Stimulated activated CD4-positive, alpha-beta T cell treated with anti-CD3 and anti-CD28 coated beads, Interleukin-4, amount 100 ng/mL, for 48 hours (primary cell): ENCODE measurements at places on chromosomes 13 and 19.

DNA sequence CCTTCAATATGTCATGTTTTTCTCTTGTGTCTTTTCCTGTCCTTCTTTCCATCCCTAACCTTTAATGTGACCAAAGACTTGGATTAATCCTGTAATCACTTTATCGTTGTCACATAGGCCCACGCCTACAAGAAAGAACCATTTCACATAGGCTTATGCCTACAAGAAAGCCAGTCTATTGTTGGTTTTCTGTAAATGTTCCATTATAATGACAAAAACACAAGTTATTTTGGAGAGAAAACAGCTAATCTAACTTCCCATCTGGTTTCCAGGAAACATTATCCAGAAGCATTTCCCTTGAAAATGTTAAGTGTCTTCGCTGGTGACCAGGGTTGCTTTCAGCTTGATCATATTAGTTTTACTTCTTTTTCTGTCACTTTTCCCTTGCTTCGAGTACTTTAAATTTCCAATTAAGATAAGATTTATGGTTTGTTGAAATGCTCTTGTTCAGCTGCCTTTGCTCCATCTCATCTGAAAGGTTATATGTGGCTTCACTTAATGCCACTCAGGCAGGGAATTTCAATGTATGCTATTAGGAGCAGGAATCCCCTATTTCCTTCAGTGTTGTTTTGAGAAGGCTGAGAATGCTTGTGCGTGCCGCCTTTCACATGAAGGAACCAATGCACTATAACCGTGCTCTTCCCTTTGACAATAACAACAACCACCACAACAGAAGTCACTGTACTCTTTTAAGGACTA is 708.2 kb downstream of the EFNB2 start:
- DNase-seq = no peak

DNA sequence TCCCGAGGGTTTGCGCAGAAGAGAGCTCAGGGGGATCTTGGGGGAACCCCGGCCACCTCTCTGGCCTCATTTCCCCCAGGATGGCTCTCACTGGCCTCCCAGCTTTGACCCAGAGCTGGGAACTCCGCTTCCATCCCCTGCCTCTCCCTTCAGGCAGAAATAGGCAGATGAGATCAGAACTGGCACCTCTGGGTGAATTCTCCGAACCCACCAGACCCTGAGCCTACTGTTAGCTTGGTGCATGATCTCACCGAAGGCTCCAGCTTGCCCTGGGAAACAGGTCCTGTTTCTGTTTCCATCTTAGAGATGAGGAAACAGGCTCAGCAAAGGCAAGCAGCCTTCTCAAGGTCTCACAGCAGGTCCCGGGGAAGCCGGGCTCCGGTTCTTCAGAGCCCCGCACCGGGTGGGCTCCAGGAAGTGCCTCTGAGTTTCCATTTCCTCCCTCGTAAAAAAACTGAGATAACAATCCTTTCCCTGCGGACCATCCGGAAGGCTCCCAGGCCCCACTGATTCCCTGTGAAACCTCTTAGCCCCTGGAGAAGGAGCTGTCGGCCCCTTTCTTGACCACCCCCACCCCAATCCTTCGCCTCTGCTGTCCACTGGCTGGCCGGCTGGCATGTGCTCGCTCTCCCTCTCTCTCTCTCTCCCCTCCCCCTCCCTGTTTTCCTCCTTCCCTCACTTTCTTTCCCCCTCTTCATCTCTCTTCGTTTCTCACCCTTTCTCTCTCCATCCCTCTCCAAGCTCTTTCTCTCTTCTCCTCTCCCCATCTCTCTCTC is 2.1 kb downstream of the NECTIN2 start:
- DNase-seq = no peak

GRCh38 chr19:46213156-46213555 is 16.4 kb upstream of the IGFL1 start:
- DNase-seq = no peak

- no peak for DNase-seq
These were observed 15.2 kb downstream of the FAM124A start for GRCh38 chr13:51237386-51237785.

- no peak for DNase-seq
These were observed 55.6 kb downstream of the GJA3 start for GRCh38 chr13:20105161-20105689.

DNA sequence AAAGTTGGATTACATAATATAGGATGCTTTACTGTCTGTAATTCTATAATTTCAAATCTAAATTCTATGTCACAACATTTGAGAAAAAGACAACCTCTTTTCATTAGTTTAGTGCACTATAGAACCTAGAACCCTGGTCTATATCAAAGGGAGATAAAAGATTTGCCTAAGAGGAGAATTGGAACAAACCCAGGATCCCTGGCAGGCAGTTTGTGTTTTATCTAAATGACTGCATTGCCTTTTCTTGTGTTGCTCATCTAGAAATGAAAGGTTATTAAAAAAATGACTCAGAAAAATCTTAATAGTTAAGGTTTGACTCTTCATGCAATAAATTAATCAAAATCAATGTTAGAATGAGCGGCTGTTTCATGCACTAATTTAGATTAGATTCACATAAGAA is 96.7 kb downstream of the PCDH9 start:
- no peak for DNase-seq

GRCh38 chr19:15320116-15320515 is 12.2 kb downstream of the BRD4 start:
- no peak for DNase-seq

GRCh38 chr13:40485611-40486517 is 180.6 kb downstream of the FOXO1 start:
- DNase-seq = peak; percentile 54

DNA sequence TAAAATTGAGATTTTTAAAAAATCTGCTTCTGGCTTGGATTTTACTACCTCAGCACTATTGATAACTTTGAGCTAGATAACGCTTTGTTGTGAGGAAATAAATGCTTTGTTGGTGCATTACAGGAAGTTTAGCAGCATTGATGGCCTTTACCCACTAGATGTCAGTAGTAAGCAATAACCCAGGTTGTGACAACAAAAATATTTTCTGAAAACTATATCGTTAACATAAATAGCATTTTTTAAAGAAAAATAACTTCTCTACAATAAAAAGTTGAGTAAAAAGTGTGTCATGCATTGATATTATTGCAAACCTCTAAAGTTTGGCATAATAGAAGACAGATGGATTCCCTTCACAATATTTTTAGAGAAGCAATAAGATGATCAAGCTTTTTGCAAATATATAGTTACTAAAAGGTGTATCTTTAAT is 1246.5 kb downstream of the UQCRFS1 start:
- DNase-seq = no peak

- DNase-seq = no peak
These were observed 164.2 kb downstream of the DLEU7 start for GRCh38 chr13:50679321-50679720.

- DNase-seq = no peak
These were observed 340.8 kb downstream of the KLF5 start for GRCh38 chr13:73399347-73400216.

- DNase-seq = no peak
These were observed 46.5 kb upstream of the CLDN10 start for GRCh38 chr13:95505986-95506385.

DNA sequence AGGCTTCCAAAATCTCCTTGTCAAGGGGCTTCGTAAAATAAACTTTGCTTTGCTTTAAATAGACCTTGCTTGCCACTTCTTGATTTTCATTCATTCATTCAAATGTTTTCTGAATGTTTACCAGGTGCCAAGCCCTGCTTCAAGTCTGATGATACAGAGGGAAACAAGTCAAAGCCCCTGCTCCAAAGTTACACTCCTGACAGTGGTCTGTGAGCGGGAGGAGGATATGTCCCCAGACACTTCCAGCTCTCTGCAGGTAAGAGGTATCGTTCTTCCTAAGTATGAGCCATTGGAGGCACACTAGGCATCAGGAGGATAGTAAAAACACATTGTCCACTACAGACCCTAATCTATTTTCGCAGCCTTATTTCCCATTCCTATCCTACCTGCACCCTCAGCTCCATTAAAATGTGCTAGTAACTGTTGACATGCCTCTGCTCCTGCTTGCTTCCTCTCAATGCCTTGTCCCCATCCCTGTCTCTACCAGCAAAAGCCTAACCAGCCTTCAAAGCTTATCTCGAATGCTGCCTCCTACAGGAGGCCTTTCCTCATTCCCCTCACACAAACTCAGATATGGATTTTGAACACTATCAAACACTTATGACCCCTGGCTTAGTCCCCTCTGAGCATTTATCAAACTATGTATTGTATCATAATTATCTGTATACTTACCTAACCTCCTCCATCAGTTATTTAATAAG is 6.2 kb upstream of the WBP4 start:
- no peak for DNase-seq

- no peak for DNase-seq
These were observed 690.1 kb upstream of the KLHL1 start for GRCh38 chr13:70798385-70798784.

DNA sequence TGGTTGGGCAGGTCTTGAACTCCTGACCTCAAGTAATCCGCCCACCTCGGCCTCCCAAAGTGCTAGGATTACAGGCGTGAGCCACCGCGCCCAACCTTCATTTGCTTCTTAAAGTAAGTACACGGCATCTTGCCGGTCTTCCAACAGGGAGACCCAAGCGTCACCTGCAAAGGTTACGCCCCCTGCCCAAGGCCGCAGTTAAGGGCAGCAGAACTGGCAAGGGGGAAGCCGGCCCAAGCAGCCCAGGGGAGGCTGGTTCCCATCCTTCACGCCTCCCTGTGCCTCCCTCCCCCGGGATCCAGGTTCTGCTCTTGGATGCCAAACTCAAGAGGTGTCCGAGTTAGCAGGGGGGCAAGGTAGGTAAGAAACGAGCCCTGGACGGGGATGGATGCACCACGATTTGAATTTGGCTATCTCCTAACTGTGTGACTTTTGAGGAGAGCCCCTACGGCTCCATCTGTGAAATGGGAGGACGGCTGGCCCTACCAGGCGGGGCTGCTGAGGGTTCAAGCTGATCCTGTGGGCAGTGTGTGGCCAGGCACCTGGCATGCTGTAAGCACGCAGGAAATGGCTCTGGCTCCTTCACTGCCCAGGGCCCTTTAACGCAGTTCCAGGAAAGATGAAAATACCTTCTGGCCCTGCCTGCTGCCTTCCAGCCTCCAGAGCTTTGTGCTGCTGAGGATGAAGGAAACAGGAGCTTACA is 9.0 kb downstream of the RFX1 start:
- no peak for DNase-seq

GRCh38 chr13:75305059-75305458 is 176.9 kb downstream of the TBC1D4 start:
- DNase-seq = no peak

DNA sequence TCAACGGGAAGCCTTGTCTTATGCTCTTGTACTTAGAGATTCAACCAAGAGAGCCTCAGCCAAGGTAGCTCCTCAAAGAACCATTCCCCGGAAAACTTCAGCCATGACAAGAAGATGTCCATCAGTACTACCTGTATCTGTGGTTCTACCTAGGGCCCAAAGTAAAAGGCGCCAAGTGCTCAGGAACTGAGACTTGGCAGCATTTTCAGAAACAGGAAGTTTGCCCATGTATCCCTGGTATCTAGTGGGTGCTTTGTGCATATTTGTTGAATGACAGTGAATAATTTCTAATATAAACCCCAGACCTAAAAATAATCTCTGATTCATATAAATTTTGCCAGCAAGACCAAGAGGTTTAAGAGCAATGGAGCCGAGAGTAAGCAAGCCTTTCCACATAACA is 7.2 kb downstream of the FAM216B start:
- no peak for DNase-seq

GRCh38 chr13:51192348-51192747 is 29.9 kb upstream of the FAM124A start:
- DNase-seq = no peak

GRCh38 chr13:65746406-65746921 is 1483.7 kb downstream of the PCDH9 start:
- DNase-seq = no peak

GRCh38 chr19:40282920-40283319 is 2.2 kb downstream of the AKT2 start:
- DNase-seq = no peak

DNA sequence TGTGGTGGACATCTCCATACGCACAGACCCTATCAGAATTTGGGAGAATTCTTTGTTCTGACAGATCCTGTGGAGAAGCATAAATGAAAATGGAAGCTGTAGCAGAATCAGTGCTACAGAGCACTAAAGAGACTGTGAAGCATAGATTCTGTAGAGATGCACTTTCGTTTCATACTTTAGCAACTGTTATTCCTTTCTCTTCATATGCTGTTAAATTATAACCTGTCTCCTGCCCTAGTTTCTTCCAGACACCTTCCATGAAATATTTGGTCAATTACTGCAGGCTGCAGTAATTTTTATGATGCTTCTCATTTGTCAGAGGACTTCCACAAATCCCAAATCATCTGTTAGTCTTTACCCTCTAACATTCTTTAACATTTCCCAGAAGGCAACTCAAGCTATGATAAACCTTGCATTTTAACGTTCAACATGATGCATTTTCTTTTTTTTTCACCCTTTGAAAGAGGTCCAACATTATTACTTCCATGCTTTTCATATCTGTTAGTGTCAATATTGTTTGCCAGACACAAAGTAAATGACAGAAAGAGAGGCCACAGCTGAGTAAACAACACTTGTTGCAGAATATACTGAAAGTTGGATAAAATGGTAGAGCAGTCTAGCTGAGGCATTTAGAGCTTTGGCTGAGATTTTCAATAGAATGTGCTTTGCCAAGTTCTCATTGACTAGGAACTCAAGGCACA is 412.7 kb downstream of the LMO7 start:
- DNase-seq = no peak

DNA sequence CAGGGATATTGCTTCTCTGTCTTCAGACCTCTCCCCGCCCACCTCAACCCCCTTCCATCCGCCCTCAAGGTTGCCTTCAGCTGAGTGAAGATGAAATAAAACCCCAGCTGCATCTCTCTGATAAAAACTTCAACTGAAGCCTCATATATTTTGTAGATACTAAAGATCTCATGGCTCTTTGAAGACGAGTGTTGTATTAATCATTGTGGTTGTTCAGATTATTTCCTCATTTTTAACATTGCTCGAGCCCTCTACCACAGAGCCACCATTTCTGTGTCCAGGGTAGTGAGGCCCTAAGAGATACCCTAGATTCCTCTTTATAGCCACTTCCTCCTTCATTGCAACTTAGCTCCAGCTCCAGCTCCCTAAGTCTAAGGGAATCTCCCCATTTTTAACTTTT is 312.8 kb upstream of the ZNF507 start:
- DNase-seq = no peak

DNA sequence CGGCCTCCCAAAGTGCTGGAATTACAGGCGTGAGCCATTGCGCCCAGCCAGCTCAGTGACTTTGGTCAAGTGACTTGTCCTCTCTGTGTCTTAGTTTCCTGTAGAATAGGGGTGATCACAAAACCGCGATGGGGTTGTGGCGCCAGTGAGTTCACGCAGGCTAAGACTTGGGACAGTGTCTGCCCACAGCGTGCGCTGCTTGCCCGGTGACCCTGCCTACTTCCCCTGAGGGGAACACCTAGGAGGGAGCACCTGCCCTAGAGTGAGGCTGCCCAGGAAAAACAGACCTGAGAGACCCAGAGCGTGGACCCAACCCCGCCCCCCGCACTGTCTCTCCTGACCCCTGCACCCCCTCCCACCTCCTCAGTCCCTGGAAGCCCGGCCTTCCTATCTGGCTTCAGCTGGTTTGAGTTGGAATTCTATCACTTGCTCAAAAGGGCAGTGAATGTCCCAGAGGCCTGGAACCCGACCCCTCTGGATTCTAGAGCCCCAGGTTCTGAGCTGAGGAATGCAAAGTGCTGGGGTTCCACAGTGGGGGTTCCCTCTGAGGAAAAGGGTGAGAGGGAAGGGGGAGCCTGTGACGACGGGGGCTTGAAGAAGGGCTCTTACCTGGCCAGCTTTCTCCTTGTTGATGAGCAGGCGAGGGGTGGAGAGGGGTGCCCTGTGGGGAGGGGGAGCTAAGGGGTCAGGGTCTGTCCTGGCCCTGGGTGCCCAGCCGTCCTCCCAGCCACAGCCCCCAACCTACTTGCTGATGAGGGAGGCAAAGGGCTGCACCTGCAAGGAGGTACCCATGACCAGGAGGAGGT is 2.2 kb upstream of the RINL start:
- no peak for DNase-seq
